ENCODE measurements at places on chromosomes 6 and 20. TPM values are rescaled to one million over a fixed set of nuclear protein-coding genes. Genes with fewer than 3 reads are reported as not detected.

The GGT7 gene
- 19.6 TPM for total RNA-seq

The SLCO4A1 gene
- 0.40 TPM for total RNA-seq

The VSTM2L gene
- 3.4 TPM for total RNA-seq

The IMPG1 gene
- not detected for total RNA-seq

The PANK2 gene
- total RNA-seq: 41.0 TPM

The CD93 gene
- total RNA-seq: not detected

The RSPO3 gene
- total RNA-seq: not detected

The NAA20 gene
- 44.3 TPM for total RNA-seq

The OOEP gene
- total RNA-seq: 0.17 TPM

The EMILIN3 gene
- not detected for total RNA-seq

The FILIP1 gene
- not detected for total RNA-seq

The ERVFRD-1 gene
- total RNA-seq: not detected

The DUSP15 gene
- total RNA-seq: not detected

The PNPLA1 gene
- total RNA-seq: not detected

DNA sequence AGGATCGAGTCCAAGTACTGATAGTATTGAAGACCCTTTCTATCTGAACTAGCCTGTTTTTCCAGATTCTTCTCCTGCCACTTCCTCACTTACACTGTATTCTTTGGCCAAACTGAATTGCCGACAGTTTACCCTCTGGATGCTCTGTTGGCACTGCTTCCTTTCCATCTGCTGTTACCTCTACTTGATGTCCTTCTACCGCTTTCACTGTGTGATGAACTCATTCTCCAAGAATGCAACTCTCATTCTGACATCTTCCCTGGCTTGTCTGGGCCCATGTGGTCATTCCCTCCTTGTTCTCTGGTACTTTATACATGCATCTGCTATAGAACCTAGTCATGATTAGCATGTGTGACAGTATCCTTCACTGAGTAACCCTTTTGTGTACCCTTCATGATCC is 16.3 kb downstream of the RPRD1B start:
- peak; percentile 92 for DNase-seq

DNA sequence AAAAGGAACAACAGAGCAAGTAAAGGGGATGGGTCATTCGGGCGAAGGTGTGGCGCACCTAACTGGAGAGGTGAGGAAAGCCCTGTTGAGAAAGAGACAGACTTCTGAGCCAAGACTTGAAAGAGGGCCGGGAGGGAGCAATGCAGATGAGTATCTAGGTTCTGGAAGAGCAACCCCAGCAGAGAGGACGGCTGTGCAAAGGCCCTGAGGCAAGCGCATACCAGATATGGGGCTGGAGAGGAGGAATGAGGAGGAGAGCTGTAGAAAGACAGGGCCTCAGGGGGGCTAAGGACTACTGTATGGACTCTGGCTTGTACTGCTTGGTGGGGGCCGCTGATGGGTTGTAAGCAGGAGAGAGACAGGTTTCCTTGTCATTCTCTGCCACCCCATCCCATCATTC is 21.9 kb downstream of the TRERF1 start:
- no peak for DNase-seq

- no peak for DNase-seq
These were observed 128.6 kb upstream of the ARID1B start for GRCh38 chr6:156648616-156649015.

DNA sequence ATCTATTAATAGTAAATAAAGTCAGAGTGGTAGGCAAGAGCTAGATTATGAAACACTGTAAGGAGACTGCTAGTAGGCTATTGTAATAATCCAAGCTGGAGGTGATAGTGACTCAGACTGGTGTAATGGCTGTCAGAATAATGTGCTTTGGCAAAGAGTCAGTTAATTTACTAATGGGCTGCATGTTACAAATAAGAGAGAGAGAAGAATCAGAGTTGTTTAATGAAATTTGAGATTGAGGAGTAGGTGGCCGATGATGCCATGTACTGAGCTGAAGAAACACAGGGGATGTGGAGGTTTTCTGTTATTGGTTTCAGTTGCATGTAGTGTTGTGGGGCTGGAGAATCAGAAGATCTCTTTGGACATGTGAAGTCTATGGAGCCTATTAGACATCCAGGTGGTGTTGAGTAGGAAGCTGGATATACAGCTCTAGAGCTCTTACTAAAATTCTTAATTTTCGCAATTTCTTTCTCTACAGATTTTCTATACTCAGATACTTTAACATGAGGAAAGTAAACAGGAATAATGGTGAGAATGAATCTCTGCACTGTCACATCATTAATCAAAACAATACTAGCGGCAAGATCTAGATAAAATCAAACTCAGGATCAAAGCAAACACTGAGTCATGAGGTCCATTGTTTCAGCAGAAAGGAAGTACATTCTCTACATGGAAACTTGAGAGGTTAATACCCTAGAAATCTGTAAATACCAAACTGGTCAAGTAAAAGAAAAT is 167.7 kb downstream of the SIM1 start:
- peak; percentile 85 for DNase-seq

DNA sequence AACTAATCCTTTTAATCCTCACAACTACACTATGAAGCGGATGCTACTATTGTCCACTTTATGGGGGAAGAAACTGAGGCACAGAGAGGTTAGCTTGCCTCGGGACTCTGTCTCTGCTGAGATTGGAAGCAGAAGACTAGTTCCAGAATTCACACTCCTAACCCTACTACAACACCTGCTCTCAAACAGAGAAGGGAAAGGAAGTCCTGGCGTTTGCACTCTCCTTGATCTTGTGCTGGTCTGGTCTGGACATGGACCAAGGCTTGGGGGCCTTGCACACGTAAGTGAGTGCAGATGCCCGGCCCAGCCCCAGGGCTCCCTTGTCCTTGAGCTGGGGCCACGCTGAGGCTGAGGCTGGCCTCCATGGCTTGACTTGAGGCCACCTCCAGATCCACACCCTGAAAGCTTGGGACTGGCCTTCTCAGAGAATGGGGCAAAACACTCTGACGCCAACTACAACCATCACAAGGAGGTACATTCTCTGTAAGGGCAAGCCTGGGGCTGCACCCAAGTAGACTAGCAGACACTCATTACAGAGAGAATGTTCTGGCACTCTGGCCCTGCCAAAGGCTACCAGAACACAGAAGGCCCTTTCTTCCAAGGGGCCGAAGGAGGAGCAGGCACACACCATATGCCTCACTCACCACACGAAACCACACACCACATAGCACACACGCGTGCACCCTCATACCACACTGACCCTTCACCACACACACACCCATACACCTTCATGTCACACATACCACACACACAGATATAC is 33.3 kb upstream of the EZR start:
- peak; percentile 65 for DNase-seq

- DNase-seq: no peak
These were observed 657.5 kb upstream of the GJE1 start for GRCh38 chr6:141475259-141475658.

DNA sequence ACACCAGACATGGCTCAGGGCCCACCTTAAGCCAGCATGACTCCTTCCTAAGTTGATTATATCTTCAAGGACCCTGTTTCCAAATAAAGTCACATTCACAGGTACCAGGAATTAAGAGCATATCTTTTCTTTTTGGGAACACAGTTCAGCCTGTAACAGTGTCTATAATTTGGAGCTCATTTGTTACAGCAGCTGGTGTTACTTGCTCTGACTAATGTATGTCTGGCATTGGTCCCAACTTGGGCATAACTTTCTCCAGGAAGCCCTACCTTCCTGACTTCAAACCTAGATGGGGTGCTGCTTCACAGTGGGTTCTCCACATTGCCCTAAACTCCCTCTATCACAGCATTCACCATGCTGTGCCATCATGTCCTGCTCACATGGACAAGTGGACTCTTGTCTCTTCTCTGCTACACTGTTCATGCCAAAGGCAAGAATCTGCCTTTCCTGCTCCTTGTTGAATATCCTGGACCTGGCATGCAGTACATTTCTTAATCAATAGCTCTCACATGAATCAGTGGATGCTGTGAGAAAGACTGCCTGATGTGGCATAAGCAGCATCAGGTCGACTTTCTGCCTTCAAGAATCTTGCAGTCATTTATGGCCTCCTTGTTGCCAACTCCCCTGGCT is 117.4 kb upstream of the FOXA2 start:
- DNase-seq: no peak

GRCh38 chr6:29789176-29789575 is 38.4 kb upstream of the HLA-G start:
- no peak for DNase-seq

DNA sequence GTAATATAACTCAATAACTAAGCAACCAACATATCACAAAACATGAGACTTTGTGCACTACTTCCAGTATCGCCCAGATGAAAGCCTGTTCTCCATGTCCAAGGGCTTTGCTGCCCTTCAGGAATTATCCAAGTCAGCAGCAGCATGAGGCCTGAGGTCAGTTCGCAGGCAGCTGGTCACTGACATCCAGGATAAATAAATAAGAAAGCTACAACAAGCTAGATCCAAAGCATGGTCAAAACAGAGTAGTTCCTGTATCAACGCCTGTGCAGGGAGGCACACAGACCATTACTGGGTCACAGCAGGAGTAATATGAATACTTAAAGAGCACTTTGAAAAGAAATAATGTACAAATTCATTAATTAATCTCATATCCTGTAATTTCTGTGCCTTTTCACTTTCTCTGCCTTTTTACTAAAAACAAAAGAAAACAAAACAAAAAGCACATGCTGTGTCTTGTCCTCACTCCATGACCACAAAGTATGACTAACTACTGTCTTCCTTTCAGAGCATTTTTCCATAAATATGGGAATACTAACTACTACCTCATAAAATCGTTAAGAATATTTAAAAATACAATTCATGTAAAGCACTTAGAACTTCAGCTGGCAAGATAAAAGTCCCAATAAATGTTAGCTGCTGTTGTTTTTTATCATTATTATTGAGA is 374.9 kb upstream of the IRAK1BP1 start:
- DNase-seq: peak; percentile 54

- DNase-seq: no peak
These were observed 51.1 kb downstream of the FAM83B start for GRCh38 chr6:54897462-54898189.

- no peak for DNase-seq
These were observed 16.5 kb downstream of the RNASET2 start for GRCh38 chr6:166939894-166940293.

- DNase-seq: no peak
These were observed 20.1 kb downstream of the RNASET2 start for GRCh38 chr6:166936079-166936787.

- no peak for DNase-seq
These were observed 91.1 kb upstream of the THBS2 start for GRCh38 chr6:169344750-169345065.

GRCh38 chr6:133092771-133093170 is 148.4 kb upstream of the EYA4 start:
- DNase-seq: no peak

- DNase-seq: no peak
These were observed 156.5 kb downstream of the ANKRD60 start for GRCh38 chr20:58071991-58072390.

- peak; percentile 99 for DNase-seq
These were observed 50.9 kb upstream of the EZR start for GRCh38 chr6:158869826-158870648.

DNA sequence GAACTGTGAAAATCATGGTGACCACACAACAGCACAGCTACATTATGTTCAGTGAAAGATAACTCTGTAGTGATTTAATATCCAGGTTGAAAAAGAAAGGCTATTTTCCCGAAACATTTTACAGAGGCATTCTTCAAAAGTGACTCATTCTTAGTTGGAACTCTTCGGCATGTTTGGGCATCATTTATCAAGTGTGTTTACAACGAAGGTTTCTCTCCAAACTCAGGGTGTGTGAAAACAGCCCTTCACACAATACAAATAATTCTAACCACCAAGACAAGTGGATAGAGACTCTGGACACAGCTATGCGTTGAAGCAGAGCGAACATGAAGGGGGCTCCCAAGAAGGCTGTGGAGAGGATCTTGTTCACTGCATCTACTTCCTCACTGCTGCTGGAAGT is 57.6 kb downstream of the CBLN4 start:
- DNase-seq: peak; percentile 1

DNA sequence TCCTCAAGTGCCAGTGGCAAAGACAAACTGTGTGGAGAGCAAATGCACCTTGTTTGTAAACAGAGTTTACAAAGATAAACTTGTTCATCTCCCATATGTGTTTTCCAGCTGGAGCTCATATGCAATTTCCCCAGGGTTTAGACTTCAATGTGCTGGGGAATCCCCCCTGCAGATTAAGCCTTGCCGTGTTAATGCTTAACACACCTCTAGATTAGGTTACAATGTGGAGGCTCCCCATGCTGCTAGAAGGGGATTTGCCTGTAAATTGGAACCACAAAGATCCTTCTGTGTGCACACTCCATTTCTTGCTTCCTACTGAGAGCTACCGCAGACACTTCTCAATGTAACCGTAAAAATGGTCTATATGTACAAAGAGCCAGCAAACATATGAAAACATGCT is 263.1 kb downstream of the TBX18 start:
- no peak for DNase-seq

DNA sequence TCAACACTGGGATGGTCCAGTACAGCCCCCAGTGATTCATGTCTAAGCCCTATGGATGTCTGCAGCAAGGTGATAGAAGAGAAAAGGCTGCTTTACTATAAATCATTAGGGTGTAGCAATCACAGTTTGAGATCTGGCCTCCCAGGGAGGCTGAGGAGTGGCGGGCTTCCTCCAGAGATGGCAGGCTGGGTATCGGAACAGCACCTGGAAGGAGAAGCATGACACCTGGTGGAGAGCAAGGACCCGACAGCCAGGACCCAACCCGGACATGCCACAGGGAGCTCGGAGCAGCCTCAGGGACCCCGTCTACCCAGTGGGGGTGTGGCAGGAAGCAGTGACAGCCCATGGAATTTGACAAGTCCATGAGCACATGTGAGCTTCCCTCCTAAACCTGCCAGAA is 114.8 kb upstream of the CD93 start:
- peak; percentile 45 for DNase-seq

DNA sequence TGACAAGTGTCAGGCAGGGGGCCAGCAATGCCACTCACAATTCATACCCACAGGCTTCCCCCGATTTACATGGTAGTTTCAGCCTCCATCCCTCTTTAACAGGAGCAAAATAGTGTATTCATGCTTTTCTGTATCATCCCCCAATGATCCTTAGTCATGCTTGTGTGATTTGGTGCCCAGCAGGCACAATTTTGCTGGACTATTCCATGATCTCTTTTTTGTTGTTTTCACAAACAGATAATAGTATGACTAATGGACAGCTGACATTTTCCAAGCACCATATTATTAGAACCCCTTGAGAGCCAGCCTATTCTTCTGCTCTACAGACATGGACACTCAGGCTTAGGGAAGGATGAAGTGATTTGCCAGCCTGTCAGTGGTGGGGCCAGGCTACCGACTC is 128.2 kb upstream of the RIPOR2 start:
- no peak for DNase-seq

GRCh38 chr6:42236682-42237473 is 19.2 kb upstream of the MRPS10 start:
- DNase-seq: no peak

DNA sequence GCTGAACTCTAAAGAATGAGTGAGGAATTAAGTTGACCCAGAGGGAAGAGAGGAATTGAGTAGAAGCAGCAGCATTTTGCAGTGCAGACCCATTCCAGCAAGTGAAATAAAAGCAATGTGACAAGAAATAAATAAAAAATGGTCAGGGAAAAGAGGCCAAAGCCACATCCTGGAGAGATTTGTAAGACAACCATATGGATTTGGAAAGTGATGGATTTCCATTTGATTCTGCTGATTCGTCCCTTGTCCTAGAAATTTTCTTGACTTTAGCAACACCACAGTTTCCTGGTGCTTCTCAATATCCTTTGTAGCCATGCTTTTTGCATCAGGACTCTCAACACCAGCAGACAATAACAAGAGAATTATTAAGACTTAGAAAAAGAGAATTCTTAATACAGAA is 29.8 kb downstream of the ANKEF1 start:
- no peak for DNase-seq
